ENCODE measurements at places on chromosomes 6 and 20. TPM values are rescaled to one million over a fixed set of nuclear protein-coding genes. Genes with fewer than 3 reads are reported as not detected.

ENPP1 gene
- polyA plus RNA-seq: 0.33 TPM

ADAT2 gene
- 2.0 TPM for polyA plus RNA-seq

SLC32A1 gene
- not detected for polyA plus RNA-seq

MAS1 gene
- polyA plus RNA-seq: not detected

MOXD1 gene
- polyA plus RNA-seq: 11.4 TPM

ERVFRD-1 gene
- not detected for polyA plus RNA-seq

FOXA2 gene
- not detected for polyA plus RNA-seq

TBX18 gene
- not detected for polyA plus RNA-seq

TIAM2 gene
- polyA plus RNA-seq: 0.34 TPM

SYTL3 gene
- not detected for polyA plus RNA-seq

RWDD2A gene
- 4.1 TPM for polyA plus RNA-seq

NKAIN2 gene
- polyA plus RNA-seq: not detected

GPR6 gene
- polyA plus RNA-seq: not detected

GJA1 gene
- polyA plus RNA-seq: not detected

ECHDC1 gene
- 97.9 TPM for polyA plus RNA-seq

COL20A1 gene
- polyA plus RNA-seq: not detected

OR2H2 gene
- not detected for polyA plus RNA-seq

PDYN gene
- polyA plus RNA-seq: not detected

FNDC11 gene
- 1.8 TPM for polyA plus RNA-seq

ARMC12 gene
- not detected for polyA plus RNA-seq

SLC22A2 gene
- not detected for polyA plus RNA-seq

CRISP2 gene
- not detected for polyA plus RNA-seq

BHLHE23 gene
- not detected for polyA plus RNA-seq

IL20RA gene
- not detected for polyA plus RNA-seq

CENPW gene
- 2.7 TPM for polyA plus RNA-seq

VIP gene
- polyA plus RNA-seq: not detected

GSTA2 gene
- not detected for polyA plus RNA-seq

SLC22A7 gene
- polyA plus RNA-seq: not detected

ARFGEF2 gene
- 12.5 TPM for polyA plus RNA-seq

RCAN2 gene
- polyA plus RNA-seq: 0.20 TPM

MEI4 gene
- polyA plus RNA-seq: not detected

ADGRB3 gene
- not detected for polyA plus RNA-seq

FBXL4 gene
- polyA plus RNA-seq: 17.9 TPM

DIDO1 gene
- polyA plus RNA-seq: 39.9 TPM

PSORS1C2 gene
- not detected for polyA plus RNA-seq

Data from naive B cell (primary cell).